ENCODE measurements at places on chromosomes 12 and 14.

DNA sequence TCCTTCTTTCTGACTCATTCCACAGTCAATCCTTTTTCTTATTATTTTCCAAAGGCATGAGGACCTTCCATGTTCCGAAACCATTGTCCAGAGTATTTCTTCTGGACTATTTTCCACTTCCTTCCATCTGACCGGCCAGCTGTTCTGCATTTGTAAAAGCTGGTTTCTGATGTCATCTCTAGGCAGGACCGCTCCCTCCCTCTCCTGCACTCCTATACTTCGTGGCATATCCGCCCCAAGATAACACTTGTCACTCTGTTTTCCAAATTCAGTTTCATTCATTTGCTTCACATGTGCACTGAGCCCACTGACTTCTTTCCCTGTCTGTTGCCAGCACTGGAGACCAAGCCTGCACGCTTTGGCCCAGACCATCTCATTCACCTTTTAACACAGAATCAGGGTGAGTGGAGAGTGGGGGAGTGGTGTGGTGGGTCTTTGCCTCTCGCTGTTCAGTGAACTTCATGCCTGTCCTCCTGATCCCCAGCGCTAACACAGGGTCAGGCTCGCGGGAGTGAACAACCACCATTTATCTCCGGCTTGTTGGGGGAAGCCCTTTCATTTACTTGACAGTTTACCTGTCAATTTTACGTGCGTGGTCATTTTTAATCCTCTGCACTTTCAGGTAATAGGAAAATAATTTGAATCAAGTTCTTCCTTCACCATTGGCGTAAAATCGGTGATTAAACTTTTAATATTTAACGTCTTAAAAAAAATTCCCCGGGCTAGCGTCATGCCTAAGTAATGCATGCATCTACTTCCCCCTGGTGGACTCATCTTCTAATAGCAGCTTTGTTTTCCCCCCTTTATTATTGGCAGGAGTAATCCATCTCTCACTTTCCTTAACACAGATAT is 52.5 kb downstream of the C12orf75 start:
- peak; percentile 44 for DNase-seq

- no peak for DNase-seq
Measured at GRCh38 chr14:88322504-88323085, 474 bp downstream of the KCNK10 start.

GRCh38 chr12:38469715-38470114 is 153.1 kb downstream of the ALG10B start:
- DNase-seq = no peak

DNA sequence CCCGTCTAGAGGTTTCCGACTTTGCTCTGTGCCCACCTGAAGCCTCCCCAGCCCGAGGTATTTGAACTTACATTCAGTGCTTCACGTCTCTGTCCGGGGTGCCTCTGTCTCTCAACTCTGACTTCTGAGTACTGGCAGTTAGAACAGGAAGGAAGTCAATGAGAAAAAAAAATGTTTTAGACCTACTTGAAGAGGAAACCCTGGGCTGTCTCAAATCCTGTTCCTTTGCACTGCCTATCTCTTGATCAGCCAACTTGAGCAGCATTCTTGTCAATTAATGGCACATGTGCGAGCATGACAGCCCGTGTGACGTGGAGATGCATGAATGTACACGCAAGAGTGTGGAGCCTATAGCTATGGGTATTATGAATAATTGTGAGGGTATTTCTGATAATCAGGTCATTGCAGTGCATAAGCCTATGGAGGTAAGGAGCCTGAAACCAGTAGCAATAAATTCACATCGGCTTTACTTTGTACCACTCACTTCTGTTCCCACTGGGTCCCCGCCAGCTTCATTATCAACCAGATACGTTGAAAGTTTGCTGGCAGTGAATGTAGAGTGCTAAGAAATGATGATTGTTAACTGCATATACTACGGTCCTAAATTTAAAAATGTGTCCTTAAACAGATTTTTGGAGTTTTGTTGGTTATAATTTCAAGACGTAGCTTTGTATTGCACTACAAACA is at the start of gene ARHGDIB:
Gene ARHGDIB (minus strand): TSS at position 136 of the 687 bp plus-strand sequence. CDS start 10,889 bp downstream, outside the sequence.
- DNase-seq = no peak

DNA sequence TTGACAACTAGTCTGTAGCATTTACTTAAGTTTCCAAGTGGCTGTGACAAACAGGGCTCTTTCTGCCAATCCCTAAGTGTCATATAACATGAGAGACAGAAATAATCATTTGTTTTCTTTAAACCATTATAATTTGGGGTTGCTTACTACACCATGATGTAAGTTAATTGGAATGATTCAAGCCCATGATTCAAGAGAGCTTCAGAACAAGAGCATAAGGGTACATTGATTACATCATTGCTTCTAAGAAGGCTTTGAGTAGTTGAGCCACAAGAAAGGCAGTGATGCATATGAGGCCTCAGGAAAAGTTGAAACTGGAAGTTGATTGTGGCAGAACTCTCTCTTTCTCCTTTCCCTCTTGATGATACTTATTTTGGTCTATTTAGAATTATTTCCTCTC is 444.0 kb downstream of the CCER1 start:
- no peak for DNase-seq
